ENCODE measurements at places on chromosomes 6 and 20.

DNA sequence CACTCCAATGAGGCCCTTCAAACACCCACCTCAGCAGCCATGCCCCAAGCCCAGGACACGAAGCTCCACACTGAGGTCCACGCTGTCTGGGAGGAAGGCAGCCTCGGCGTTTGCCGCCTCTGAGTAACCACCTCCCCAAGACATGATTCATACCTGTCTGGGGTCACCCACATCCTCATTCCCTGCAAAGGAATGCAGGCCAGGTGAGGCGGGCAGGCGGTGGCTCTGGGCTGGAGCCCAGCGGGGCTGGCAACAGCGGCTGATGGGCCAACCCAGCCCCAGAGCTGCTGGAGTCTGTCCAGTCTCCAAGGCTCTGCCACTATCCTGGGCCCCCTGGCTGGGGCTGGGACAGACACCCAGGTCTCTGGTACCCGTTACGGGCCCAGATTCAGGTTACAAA is 14.8 kb downstream of the PMEPA1 start:
- DNase-seq, result no peak

GRCh38 chr6:1609041-1609647 is 571 bp upstream of the FOXC1 start:
- no peak for DNase-seq

- no peak for DNase-seq
These were observed 898.9 kb upstream of the EYS start for GRCh38 chr6:66605971-66606370.

DNA sequence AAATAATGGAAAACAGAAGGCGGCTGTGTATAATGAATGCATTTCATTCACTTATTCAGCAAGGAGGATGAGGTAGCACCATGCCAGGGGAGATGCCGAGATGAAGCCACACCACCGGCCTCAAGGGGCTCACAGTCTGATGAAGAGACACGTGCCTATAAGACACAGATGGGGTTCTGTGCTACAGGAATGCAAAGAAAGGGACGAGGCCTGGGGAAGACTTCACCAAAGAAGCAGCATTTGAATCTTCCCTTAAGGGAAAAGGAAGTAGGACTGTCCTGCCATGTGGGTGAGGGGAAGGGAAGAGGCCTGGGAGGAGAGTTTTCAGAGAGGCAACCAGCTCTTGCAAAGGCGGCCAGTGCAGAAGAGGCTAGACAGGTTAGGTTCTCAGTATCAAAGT is 98.9 kb downstream of the PSMG4 start:
- DNase-seq, result no peak

DNA sequence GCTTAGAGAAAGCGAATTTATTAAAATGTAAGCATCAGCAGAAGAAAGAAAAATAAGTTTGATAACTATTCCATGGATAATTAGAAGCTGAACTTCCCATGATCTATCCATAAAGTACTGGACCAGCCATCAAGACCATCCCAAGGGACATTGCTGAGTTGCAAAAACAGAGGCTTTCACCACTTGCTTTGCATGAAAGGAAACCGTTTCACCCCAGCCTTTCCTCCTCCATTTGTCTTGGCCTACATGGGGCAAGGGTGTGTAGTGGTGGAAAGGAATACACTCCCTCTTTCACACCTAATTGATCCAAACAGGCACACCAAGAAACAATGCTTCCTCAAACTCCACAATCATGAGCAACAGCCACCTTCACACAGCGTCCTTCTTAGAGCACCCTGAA is 10.4 kb downstream of the HIVEP2 start:
- DNase-seq, result no peak

- DNase-seq, result no peak
These were observed 29.1 kb downstream of the SHLD1 start for GRCh38 chr20:5779071-5779900.

- peak; percentile 69 for DNase-seq
These were observed 47.1 kb downstream of the MCUR1 start for GRCh38 chr6:13767121-13767808.

- no peak for DNase-seq
These were observed 108.2 kb downstream of the THEMIS start for GRCh38 chr6:127792616-127793015.

- DNase-seq, result no peak
These were observed 45.5 kb upstream of the SLC23A2 start for GRCh38 chr20:5046656-5047339.

GRCh38 chr6:160178271-160178670 is 56.7 kb downstream of the SLC22A1 start:
- no peak for DNase-seq

DNA sequence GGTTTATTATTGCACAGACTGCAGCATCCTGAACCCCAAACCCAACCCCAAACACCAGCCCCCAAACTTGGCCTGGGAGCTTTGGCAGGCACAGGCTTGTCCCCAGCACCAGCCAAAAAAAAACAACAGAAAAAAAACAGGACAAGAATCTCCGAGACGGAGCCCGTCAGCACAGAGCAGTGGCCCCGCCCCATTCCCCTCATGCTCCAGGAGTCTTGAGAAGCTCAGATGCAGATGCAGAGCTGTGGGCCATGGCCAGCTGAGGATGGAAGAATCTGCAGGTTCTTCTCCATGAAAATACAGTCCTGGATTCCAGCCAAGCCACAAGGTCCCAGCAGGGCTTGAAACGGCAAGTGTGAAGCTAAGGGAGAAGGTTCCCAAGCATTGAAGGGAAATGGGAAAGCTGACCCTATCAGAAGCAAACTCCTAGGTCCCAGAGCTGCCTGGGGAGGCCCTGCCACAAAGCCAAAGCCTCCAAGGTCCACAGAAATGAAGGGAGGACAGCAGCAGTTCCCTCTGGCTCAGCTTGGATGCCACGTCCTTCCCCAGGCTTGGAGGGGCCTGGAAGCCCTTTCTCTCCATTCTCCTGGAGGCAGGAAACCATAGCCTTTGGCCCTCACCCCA is 75.2 kb downstream of the JPH2 start:
- DNase-seq, result no peak

GRCh38 chr6:106772270-106773142 is 143.1 kb downstream of the QRSL1 start:
- DNase-seq, result no peak

DNA sequence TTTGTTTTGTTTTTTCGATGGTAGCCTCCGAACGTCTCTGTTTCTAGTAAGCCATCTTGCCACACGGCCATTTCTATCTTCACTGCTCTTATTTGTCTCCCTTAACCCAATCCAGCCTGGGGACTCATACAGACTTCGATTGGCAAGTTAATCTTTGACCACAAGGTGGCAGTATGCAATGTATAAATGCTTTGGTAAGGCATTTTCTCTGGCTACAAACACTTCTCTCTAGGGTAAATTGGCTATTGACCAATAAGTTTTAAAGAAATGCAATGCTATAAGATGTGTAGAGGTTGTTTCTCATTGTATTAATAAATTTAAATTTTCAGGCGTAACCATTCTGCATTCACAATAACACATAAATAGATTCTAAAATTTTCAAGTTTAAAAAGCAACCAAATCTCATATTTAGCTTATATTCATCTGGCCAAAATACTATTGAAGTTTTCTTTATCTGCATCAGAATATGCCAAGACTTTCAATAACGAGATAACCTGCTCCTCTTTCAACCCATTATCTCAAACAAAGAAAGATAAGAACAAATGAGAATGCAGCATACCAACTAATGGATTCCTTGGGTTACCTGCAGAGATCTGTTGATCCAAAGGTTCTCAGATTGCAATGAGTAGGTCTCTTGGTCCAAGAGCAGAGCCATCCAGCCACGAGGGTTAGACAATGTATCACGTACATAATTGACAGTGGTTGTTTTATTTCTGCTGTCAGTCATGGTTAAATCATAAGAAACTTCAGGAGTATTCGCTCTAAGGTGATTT is 231.9 kb downstream of the PKHD1 start:
- no peak for DNase-seq

DNA sequence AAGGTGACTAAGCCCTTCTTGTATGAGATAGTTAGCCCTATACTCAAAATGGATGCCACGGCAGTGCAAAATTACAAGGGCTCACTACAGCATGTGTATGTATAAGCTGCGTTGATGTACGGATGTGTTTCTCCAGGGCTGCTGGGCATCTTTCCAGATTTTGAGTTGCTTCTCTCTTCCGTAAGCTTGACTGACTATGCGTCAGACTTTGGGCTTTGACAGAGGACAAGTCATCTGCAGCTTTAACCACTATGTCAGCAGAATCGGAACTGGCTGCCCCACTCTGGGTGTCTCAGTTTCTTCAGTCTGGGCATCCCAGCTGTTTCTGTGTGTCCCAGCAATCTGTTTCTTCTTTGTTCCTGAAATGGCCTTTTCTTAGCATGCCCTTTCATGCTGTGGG is 241.6 kb downstream of the BTBD3 start:
- no peak for DNase-seq

DNA sequence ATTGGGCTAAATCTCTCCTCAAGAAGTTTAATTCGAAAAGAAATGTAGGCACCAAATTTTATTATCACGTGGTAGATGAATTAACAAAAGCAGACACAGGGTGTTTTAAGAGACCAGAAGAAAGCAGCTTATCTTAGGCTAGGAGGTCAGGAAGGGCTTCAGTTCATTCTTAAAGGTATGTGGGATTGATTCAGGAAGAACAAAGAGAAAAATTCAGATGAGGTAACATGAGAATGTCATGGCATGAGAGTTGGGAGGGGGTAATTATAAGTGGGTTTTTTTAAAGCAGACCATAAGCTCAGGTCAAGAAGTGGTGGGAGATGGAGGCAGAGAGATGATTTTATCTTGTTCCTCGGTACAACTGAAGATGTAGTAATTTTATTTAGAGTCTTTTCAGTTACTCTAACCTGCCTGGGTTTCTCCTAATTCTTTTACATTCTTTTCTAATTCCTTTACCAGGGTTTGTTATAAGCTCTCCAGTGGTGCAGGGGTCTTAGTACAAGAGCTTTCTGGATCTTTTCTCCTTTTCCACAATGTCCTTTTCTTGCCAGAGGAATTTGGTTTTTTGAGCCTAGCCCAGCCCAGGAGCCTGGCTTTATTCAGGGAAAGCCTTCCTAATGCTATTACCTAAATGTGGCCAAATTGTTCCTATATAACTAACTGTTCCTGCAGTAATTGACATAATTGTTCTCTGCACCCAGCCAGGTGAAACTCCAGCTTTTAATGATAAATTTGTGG is 474.1 kb upstream of the BTBD3 start:
- no peak for DNase-seq

- no peak for DNase-seq
These were observed 241.8 kb upstream of the FOXQ1 start for GRCh38 chr6:1070085-1070521.

DNA sequence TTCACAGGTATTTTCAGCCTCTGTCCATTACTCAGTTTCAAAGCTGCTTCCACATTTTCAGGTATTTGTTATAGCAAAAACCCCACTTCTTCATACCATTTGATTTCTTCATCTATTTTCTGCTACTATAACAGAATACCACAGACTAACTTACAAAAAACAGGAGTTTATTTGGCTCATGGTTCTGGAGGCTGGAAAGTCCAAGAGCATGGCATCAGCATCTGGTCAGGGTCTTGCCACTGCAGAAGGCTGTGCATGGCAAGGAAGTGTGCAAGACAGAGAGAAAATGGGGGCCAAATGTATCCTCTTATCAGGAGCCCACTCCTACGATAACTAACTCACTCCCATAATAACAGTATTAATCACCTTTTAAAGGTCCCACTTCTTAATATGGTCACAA is 82.8 kb upstream of the FOXA2 start:
- no peak for DNase-seq

GRCh38 chr6:23414051-23414445 is 712.0 kb upstream of the NRSN1 start:
- DNase-seq, result no peak

- no peak for DNase-seq
These were observed 510.2 kb upstream of the SULF2 start for GRCh38 chr20:48295445-48295903.

GRCh38 chr6:44113414-44113813 is 13.8 kb downstream of the MRPL14 start:
- DNase-seq, result no peak

GRCh38 chr6:65259059-65259458 is 448.0 kb downstream of the EYS start:
- DNase-seq, result no peak

DNA sequence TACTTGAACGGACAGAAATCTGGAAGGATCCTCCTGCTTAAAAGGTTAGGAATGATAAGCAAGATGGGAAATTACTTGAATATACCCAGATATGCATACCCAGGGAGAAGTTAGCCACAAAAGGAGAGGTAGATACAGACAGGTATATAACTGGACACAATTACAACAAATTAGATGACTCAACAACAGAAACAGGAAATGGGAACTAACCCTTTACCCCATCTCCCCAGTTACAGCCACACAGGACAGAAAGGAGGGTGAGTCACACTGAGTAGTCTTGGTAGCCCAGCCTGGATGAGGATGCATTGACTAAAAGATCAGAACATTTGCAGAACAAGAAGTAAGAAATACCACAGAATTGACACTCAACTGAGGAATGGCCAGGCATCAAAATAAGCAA is 61.2 kb downstream of the C6orf52 start:
- peak; percentile 48 for DNase-seq

- DNase-seq, result no peak
These were observed 859.0 kb downstream of the QKI start for GRCh38 chr6:164273491-164273890.

DNA sequence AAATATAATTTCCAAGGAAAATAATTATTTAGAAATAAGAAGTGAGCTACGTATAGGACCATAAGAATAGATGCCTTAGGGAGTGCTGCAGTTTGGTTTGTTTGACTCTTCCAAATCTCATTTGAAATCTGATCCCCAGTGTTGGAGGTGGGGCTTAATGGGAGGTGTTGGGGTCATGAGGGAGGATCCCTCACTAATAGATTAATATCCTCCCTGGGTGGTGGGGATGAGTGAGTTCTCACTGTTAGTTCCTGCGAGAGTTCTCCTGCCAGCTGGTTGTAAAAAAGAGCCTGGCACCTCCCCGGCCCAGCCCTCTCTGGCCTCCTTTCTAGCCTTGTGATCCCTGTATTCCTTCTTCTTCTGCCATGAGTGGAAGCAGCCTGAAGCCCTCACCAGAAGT is 69.3 kb downstream of the RCAN2 start:
- DNase-seq, result no peak

DNA sequence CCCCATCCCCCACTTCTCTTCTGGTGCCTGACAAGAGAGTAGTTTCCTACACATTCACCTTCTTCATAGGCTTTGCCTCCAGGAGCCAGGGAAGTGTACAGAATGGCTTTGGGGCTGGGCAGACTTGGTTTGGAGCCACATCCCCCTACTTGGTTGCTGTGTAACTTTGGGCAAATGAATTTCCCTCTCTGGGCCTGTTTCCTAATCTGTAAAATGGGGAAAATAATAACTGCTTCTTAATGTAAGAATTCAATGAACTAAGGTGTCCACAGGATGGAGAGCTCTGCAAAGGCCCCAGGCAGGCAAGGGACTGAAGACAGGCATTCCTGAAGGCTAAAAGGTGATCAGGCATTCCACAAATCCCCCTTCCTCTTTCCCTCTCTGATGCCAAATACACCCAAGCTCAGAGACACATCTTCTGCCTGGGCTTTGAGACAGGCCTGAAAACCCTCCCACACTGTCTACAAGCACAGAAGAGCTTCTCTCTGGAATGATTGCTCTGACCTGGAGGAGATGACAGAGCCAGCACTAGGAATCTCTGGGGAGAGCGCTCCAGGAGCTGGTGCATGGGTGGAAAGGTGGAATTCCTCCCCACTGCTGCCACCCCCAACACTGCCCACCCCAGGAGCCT is 6.9 kb upstream of the C20orf203 start:
- DNase-seq, result no peak

Measured in activated CD8-positive, alpha-beta memory T cell treated with anti-CD3 and anti-CD28 coated beads, Interleukin-2, amount 10 ng/mL, durations not matched to agents 7 days and 5 days (primary cell).